ENCODE measurements at places on chromosomes 6 and 20.

DNA sequence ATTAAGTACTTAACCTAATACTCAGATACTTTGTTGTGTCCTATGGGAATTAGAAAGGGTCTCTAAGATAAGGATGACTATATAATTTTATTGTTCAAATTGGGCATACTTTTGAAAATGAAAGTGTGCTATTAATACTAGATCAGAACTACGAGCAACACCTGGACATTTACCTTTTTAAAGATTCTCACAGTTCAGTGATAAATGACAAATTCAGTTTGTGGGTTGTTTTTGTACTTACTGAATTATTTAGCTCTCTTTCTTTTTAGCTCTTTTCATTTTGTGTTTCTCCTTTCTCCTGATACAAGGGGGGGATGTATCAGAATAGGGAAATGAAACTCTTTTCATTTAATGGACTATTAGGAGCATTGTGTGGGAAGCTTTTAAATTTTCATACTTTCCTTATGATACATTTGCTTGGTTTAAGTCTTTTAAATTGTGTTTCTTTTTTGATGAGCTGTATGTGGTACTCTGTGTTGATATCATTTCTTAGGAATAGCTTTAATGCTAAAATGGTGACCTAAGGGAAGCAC, 47.5 kb downstream of the PHF3 start:
- DNase-seq: no peak

DNA sequence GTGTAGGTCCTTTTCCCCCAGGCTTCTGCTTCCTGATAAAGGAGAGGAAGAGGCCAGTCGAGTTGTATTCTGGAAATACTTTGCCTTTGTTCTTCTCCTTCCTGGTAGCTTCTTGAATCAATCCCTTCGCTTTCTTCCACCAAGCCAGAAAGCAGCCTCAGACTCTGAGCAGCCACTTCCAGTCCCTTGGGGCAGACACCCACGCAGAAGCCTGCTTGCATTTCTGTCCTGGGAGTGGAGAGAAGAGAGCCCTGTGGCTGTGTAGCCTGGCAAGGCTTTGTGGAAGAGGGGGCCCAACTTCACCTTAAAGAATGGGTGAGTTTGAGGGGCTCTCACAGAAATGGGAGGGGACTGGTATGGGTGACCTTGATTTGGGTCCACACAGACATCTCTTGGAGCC, 211.0 kb upstream of the SSTR4 start:
- no peak for DNase-seq

- DNase-seq: no peak
Observed at GRCh38 chr6:39776581-39776980, 15.6 kb upstream of the DAAM2 start.

- DNase-seq: no peak
Observed at GRCh38 chr6:167232356-167232755, 58.8 kb upstream of the UNC93A start.

DNA sequence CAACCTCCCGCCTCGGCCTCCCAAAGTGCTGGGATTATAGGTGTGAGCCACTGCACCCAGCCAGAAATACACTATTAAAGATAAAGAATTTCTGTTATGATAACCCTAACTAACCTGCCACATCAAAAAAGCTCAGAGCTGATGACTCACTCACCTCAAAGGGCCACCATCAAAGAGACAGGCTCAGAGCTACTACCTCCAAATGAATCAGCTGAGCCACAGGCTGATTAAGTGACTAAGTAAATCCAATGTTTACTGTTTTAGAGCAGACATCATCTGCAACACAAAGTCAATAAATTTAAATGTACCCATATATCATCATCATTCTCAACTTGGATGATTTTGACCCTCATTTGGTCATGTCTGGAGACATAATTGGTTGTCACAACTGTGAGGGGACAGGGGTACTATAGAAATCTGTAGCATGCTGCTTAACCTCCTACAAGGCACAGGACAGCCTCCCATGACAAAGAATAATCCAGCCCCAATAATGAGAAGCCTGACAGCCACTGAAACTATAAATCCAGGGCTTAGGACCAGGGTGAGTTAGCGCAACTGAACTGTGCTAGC, 106.5 kb downstream of the ATP9A start:
- DNase-seq: peak; percentile 51

DNA sequence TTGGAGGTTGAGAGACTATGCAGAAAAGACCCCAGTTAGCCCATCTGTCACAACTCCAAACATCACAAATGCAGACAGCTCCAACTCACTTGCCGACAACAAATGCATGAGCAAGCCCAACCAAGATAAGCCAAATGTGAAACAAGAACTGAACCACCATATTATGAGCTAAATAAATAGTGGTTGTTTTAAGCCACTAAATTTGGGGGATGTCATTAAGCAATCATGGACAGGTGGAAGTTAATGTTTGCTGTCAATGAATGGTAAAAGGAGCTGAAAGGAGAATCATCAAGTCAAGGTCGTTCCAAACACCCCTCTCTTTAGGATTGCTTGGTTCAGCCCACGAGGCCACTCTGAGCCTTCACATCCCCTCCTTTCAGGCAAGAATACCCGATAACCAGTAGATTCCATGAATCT, 71.2 kb upstream of the PLCB4 start:
- no peak for DNase-seq

DNA sequence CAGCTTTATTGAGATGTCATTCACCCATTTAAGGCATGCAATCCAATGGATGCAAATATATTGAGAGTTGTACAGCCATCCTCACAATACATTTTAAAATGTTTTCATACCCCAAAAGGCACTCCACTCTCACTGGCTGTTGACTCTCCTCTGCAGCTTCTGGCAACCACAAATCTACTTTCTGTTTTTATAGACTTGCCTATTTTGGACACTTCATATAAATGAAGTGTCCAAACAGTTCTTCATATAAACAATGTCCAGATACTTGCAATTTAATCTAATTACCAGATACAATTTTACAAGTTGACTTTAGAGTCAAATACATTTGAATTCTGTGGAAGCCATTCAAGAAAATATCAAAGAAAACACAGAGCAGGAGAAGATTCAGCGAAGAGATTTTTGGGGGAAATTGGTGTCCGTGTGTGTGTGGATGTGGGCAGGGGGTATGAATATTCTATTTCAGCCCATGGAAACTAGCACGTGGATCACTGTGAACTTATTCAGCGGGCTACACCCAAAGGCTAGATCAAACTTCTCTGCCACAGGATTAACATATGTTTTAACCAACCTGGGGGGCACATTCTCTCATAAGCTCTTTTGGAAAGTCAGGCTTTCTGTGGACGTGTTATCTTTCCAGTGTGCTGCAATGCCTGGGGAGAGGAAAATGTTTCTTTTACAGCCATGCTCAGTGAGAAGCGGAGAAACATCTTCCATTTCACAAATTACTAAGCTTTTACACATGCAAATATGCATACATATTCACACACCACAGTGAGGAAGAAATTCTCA, 73.9 kb downstream of the PLG start:
- no peak for DNase-seq

- DNase-seq: peak; percentile 41
Observed at GRCh38 chr6:147285087-147285855, 81.1 kb downstream of the STXBP5 start.

DNA sequence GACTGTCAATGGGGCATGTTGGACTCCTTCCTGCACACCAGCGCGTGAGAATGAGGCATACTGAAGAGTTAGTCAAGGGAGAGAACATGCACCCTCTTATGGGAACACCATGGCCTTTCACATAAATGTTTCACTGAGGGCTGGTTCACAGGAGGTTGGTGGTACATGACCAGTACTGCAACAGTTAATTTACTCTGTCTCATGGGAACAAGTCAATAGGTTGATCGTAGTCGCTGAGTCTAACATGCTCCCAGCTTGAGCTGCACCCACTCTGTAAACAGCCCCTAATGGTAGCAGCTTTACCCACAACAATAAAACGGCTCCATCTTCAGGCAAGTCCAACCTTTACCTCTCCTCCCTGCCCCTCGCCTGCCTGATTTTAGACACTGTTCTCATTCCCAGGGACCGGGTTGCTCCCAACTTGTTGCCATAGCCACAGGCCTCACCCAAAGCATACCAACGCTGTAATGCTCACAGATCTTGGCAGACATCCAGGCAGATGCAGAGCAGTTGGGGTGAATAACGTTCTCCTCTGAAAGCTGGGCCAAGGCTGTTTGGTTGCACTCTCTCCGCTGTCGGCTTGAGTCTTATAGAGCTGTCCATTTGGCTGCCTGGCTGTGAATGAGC, 111.3 kb downstream of the LY86 start:
- DNase-seq: no peak

DNA sequence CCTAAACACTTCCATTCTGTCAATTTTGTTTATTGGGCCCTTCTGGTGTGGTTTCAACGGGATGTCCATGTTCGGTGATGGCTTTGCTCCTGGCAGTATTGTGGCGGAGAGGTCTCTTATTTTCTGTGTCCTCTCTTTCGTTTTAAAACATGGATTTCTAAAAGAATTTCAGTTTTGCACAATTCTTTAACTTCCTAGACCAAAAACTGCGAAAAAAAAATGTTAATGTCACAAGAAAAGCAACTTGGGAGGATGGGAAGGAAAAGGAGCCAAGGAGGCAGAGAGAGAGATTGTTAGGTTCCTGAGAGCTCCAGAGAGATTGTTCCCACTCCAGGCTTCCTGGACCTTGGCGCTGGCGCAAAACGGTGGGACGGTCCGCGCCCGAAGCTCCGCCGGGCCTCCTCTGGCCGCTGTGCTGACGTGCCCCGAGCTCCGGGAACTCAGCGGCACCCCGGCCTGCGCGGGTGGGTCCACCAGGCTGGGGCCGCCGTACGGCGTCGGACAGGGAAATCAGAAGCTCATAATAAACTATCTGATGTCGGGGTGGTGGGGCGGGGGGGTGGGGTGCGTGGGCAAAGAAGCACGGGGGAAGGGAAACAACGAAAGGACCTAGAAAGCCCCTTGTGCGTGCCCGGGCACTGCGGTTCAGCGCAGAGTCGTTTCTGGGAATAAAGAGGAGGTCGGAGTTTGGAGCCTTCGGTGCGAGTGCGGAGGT, 951 bp upstream of the OLIG3 start:
- no peak for DNase-seq

- no peak for DNase-seq
Observed at GRCh38 chr6:86010915-86011786, 368.5 kb upstream of the SYNCRIP start.

GRCh38 chr20:1874450-1875182, 20.6 kb upstream of the SIRPA start:
- no peak for DNase-seq

DNA sequence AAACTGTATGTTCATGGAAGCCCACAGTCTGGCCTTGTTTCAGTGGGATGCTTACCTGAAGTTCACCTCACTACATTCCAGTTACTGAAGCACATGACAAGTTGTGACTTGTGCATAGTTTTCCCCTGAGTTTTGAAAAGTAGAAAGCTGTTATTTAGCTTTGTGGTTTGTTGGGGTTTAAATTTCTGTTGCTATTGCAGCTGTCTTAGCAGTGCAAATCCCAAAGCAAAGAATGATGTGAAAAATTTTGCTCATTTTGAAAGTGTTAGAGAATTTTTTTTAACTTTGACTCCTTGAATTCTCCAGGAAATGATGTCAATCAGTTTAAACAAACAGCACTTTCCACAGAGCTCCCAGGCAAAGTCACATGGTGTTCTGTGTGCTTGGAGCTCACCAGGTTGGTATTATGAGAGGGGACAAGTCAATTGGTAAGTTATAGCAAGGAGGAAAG, 268.4 kb downstream of the ADGRG6 start:
- DNase-seq: no peak

- peak; percentile 47 for DNase-seq
Observed at GRCh38 chr6:105994591-105995390, 91.3 kb upstream of the PRDM1 start.

DNA sequence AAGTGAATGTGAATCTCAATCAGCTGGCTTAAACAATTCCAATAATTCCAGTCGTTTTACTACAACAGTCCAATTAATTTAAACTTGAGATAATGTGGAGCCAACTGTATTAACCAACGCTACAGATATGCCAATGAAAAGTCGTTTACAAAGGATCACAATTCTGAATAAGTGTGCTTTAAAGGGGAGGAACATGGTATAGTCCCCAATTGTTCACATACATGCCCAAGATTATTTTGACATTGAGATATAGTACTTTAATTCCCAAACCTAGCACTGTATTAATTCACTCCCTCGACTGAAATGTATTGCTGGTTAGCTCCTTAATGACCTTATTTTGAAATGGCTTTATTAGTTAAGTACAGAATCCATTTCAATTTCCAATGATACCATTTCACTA, 2.5 kb downstream of the AKIRIN2 start:
- DNase-seq: no peak

GRCh38 chr6:121319112-121319553, 15.1 kb downstream of the TBC1D32 start:
- DNase-seq: no peak

GRCh38 chr20:43913291-43914025, 1.2 kb upstream of the TOX2 start:
- DNase-seq: no peak

DNA sequence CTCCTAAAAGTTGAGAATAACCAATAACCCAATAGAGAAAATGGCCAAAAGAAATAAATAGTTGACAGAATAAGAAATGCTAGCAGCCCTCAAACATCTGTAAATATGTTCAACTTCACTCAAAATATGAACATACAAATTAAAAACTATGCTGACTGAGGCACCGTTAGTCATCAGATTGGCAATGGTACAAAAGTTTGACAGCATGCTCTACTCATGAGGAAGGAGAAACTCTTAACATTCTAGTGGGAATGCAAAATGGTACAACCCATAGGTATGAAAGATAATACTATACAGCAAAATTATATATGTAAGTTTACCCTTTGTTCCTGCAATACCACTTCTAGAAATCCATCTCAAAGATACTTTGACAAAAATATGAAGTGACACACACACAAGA, 1.6 kb upstream of the ZSCAN12 start:
- DNase-seq: no peak

- no peak for DNase-seq
Observed at GRCh38 chr6:120096696-120097260, 747.2 kb upstream of the MAN1A1 start.

DNA sequence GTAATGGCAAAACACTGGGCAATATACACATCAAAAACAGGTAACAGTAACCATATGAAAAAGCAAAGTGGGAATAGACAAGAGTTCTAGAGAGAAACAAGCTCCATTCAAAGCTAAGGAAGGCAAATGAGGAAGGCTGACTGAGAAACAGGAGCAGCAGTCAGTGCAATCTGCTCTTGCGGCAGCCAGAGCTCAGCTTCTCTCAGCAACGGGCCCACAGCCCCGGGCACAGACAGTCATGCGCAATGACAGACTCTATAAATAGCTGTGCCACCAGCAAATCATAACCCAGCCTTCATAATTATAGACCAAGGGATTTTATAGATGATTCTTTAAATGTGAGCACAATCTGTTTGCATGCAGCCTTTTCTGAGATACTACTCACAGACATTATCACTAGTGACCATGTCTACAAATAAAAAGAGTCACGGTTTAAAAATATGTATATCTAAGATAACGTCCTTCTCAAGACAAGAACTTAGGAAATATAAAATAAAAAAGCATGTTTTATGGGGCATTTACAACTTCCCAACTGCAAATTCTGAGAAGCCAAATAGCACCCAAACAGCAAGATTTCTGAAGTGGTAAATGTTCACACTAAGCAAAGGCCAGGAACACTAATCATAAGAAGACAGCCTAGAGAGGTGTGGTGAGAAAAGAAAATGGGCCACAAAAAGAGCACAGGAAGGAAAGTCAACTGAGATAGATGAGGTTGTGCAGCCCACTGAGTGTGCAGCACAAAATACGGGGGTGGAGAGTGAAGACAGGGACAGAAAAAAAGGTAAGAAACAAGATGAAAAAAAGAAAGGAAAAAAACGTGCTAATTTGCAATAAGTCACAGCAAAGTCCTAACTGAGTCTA, 39.9 kb upstream of the BEND6 start:
- no peak for DNase-seq

Measured in CD4-positive, alpha-beta T cell treated with Interleukin-10 for 1 hour (primary cell).